Stimulated activated CD4-positive, alpha-beta T cell treated with anti-CD3 and anti-CD28 coated beads, Interleukin-1b, Interleukin-23, amount 100 ng/mL, for 1 hour (primary cell): ENCODE measurements at places on chromosomes 6 and 20.

GRCh38 chr6:25629198-25629576, 22.8 kb upstream of the SCGN start:
- DNase-seq = no peak

DNA sequence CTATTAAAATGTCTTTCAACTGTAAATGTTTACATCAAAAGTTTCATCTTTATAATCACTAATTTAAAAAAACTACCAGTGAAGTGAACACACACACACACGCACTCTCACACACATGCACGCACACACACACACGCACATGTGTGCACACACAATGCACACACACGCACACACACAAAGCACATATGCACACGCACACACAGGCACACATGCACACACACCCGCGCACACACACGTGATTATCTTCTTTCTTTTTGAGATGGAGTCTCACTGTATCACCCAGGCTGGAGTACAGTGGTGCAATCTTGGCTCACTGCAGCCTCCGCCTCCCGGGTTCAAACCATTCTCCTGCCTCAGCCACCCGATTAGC, 80.0 kb upstream of the FRMD1 start:
- DNase-seq = no peak

DNA sequence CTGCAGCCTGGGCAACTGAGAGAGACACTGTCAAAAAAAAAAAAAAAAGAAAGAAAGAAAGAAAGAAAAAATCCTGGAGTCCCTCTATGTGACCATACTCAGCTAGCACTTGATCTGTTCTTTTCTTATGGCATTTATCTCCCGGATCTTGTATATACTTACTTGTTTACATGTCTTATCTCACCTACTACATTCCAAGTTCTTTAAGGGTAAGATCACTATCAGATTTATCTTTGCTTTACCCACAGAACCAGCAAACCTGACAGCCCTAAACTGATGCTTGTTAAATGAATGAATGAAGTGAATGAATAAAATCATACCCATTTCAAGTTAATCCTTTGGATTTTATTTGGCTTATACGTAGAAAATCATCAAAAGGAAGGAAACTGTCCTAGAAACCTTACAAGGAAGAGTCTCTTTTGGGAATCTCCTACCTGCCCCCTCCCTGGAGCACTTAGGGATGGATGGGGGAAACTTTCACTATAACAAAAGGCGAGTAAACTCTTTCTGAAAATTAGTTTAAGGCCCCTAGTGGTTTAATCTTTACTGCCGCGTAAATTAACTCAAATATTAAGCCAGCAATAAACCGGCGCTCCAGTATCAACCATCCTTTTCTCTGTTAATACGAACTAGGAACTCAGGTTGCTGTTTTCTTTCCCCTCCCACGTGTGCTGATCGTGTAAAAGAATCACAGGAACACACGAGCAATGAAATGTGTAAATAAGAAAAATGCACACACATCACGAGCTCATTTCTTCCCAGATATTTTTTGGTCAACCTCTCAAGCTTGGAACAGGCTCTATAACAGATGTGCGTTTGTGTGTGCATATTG, 1.3 kb upstream of the UTRN start:
- no peak for DNase-seq

GRCh38 chr20:25250508-25250907, 2.6 kb downstream of the PYGB start:
- no peak for DNase-seq
